ENCODE measurements at places on chromosomes 13 and 19.

DNA sequence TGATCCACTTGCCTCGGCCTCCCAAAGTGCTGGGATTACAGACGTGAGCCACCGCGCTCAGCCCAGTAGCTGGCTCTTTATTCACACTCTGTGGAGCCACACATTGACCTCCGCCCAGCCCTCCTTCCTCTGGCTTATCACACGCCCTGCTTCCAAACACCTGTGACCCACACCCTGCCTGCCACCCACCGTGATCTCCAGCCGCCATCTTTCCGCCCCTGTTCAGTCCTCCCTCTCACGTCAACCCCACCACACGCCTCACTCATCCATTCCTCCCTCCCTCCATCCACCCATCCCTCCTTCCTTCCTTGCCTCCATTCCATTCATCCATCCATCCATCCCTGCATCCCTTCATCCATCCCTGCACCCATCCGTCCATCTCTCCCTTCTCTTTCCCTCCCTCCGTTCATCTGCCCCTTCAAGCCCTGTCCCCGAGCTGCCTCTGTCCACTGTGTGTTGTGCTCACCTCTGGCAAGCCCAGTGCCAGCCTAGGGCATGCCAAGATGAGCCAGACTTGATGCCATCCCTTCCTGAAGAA is 17.6 kb downstream of the ZNF296 start:
- no peak for DNase-seq

DNA sequence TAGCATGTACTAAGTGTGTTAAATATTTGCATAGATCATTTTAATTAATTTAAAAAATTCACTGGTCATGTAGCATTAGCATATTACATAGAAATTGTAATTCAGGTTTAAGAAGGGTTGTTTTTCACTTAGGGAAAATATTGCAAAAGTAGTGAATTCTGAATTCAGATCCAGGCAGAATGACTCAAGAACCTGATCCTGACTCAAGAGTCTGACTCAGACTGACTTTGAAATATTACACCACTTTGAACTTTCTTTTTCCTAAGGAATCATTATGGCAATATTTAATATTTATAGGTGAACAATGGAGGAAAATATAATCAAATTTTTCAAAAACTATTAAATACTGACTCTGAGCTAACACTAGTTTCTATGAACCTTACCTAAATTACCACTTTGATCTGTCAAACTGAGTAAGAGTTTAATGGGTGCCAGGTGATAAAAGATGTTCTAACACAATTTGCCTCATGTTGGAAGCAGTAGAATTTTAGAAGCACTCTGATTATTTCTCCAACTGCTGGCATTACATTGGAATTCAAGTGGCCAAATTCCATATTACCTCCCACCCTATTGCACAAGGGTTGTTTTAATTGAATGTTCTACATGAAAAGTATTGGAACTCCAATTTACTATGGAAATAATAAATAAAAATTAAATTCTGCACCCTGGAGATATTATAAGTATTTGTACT is 261.6 kb downstream of the SLITRK1 start:
- peak; percentile 74 for DNase-seq

- no peak for DNase-seq
Observed at GRCh38 chr13:44063881-44064280, 184.2 kb downstream of the LACC1 start.

- no peak for DNase-seq
Observed at GRCh38 chr19:11070123-11070522, 19.1 kb upstream of the LDLR start.

GRCh38 chr13:50914848-50915247 is 5.3 kb downstream of the RNASEH2B start:
- DNase-seq: peak; percentile 41

Measured in choroid plexus epithelial cell (primary cell).